Vagina (tissue), 2 donors: ENCODE measurements at places on chromosomes 1 and 21.

DNA sequence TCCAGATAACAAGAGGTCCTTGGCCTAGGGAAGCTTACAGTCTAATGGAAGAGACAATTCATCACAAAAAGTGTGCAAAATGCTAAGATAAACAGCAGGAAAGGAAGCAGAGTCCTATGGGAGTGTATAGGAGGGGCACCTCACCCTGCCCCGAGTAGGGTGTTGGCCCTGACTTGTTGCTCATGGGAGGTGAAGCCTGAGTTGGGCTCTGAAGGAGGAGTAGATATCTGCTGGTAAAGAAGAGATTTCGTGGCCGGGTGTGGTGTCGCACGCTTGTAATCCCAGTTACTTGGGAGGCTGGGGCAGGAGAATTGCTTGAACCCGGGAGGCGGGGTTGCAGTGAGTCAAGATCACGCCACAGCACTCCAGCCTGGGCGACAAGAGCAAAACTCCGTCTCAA, 18.6 kb upstream of the GPR37L1 start:
- DNase-seq = no peak

GRCh38 chr1:180435566-180435965, 66.8 kb downstream of the ACBD6 start:
- no peak for DNase-seq

- DNase-seq = no peak
These were observed 29.0 kb downstream of the PTPRC start for GRCh38 chr1:198667807-198668206.

GRCh38 chr1:173222149-173223030, 15.3 kb upstream of the TNFSF4 start:
- no peak for DNase-seq

DNA sequence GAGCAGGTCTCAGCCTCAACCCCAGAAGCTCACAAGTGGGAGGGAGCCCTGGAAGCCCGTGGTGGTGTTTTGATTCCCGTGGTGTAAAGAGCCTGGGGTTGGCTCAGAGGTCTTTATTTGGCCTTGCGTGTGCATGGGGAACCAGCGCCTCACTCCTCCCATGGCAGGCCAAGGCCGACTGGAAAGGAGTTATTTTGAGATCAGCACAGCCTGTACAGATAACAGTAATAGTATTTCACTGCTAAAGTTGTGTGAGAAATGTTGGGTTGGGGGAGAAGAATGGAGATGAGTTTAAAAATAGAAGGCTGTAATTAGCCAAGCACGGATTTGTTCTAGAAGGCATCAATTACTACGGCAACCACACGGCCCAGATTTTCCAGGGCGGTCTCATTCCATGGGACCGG, 186.5 kb downstream of the DYRK1A start:
- DNase-seq = no peak

DNA sequence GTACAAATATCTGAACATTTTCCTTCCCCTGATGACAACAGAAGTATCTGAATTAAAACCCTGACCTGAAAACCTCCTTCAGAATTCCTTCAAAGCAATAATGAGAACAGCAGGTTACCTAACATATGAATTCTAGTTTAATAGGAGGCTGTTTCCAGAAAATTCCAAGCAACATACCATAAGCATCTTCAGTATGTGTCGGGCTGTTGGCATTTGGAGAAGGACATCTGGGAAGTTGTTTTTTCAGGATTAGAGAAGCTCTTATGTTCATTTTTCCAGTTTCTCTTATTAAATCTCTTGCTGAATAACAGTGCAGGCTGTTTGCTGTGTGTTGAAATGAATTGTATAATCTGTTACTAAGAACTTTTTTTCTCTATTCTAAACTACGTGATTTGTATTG, 101.5 kb downstream of the PLA2G4A start:
- no peak for DNase-seq

GRCh38 chr1:35857830-35858229, 25.2 kb upstream of the AGO1 start:
- no peak for DNase-seq

GRCh38 chr1:41286992-41287391, 44.9 kb upstream of the SCMH1 start:
- DNase-seq = no peak

- no peak for DNase-seq
These were observed 190.5 kb upstream of the C1orf174 start for GRCh38 chr1:4090556-4090955.

- no peak for DNase-seq
These were observed 94.6 kb downstream of the TGFB2 start for GRCh38 chr1:218439541-218440295.

- DNase-seq = no peak
These were observed 31.9 kb downstream of the NEK2 start for GRCh38 chr1:211643324-211644212.
